ENCODE measurements at places on chromosomes 7 and 10. TPM values are rescaled to one million over a fixed set of nuclear protein-coding genes. Genes with fewer than 3 reads are reported as not detected.

DNA sequence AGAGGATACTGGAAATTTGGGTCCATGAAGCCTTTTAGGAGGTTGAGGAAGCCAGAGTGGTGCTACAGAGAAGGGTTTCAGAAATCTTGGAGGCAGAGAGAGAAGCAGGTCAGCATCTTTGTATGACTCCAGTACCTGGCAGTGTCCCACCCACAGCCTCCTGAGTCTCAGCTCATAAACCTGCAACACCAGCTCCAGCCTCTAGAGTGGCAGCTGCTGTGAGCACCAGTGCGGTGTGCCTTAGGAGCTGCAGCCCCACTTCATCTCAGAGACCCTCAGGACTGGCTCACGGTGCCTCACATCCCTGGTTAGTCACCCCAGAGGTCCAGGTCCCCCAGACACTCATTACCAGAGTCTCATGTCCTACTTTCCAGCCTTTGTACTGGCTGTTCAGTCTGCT lies 84.8 kb upstream of the PRKAR2B start:
- DNase-seq: no peak

DNA sequence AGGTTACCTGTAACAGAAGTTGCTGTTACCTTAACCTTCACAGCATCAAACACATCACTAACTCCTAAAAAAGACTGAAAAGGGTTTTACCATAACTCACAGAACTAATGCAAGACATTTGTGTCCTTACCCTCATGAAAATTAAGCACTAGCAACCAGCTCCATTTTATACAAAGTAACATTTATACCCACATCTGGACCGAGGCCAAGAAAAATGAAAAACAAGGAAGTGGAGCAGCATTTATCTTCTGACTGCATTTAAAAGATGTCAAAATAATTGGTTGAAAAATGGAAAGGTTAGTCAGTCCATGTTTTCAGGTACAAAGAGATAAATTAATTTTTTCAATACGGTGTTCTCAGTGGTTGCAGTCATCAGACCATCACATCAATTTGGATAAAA lies 3.1 kb upstream of the RBP4 start:
- DNase-seq: no peak

DNA sequence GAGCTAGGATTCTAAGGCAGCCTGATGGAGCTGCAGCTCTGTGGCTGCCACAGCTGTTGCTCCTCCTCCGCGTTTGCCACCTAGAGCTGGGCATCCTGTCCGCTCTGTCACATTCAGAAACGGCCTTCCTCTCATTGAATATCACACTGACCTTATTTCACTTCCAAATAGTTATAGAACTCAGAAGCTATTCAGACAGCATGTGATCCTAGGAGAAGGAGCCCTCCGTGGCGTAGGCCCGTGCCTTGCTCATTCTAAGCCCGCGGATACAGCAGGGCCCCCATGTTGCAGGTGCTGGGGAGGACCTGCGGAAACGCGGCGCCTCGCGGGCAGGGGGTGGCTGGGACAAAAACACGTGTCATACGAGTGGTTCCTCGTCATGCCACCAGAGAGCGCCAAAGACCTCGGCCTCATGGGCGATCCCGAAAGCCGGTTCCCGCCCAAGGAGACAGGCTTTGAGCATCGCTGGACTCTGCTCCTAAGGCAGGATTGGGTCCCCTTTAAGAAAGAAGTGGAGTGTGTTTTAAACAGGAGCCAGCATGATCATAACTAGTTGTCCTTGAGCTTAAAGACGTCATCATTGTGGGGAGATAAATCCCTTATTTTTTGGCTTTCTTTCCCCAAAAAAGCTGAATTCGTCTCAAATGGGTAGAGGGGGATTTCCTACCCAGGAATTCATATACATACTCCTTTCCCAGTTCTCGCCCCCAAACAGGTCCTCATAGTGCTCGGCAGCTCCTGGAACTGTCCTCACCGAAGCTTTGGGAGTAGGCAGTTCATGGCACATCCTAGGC lies 17.9 kb upstream of the FIGNL1 start:
- DNase-seq: no peak

- no peak for DNase-seq
Observed at GRCh38 chr7:88280801-88281200, 25.9 kb downstream of the STEAP4 start.

DNA sequence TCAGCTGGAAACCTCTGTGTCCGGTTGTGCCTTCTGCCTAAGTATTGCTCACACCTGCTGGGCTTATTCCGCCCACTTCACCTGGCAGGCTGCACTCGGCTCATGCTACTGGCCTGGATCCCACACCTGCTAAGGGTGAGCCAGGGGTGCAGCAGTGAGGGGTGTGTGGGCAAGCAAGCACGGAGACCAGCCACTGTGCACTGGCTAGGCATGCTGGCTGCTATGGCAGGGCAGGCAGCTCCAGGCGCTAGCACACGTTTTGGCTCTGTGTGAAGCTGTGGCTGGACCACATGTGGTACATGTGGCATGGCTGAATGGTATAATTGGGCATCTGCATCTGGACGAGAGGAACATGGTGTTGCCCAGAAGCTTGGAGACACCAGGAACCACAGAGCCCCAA lies 940.7 kb downstream of the NRG3 start:
- no peak for DNase-seq

- no peak for DNase-seq
Observed at GRCh38 chr7:11203224-11203623, 229.6 kb downstream of the PHF14 start.

DNA sequence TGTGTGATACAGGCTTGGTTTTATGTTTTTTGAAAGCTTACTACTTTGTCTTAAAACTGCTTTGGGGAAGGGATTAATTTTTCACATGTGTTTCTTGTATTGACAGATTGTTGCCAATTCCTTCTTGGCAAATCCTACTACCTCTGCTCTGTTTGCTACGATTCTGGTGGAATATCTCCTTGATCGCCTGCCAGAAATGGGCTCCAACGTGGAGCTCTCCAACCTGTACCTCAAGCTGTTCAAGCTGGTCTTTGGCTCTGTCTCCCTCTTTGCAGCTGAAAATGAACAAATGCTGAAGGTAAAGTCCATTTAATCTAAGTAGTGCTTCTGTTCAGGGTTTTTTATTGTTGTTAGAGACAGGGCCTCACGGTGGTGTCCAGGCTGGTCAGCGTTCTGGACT lies 33.6 kb downstream of the TRRAP start:
- no peak for DNase-seq

DNA sequence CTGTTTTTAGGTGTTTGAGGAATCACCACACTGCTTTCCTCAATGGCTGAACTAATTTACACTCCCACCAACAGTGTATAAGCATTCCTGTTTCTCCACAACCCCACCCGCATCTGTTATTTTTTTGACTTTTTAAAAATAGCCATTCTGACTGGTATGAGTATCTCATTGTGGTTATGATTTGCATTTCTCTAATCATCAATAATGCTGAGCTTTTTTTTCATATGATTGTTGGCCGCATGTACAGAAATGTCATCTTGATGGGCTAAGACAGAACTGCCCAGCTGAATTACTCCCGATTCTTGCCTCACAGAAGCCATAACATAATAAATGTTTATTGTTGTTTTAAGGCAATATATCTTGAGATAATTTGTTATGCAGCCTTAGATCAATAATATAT lies 93.1 kb upstream of the DKK1 start:
- no peak for DNase-seq

- peak; percentile 72 for DNase-seq
Observed at GRCh38 chr7:46165276-46165675, 244.2 kb upstream of the IGFBP3 start.

HPSE2 gene
- not detected for total RNA-seq

COL13A1 gene
- total RNA-seq: 1.7 TPM

HOXA5 gene
- total RNA-seq: 19.1 TPM

GIMAP2 gene
- 0.48 TPM for total RNA-seq

CADPS2 gene
- total RNA-seq: 8.8 TPM

SFTPD gene
- total RNA-seq: not detected

ASAH2 gene
- total RNA-seq: 0.29 TPM

Measured in kidney epithelial cell (primary cell).